ENCODE measurements at places on chromosomes 2 and 18.

DNA sequence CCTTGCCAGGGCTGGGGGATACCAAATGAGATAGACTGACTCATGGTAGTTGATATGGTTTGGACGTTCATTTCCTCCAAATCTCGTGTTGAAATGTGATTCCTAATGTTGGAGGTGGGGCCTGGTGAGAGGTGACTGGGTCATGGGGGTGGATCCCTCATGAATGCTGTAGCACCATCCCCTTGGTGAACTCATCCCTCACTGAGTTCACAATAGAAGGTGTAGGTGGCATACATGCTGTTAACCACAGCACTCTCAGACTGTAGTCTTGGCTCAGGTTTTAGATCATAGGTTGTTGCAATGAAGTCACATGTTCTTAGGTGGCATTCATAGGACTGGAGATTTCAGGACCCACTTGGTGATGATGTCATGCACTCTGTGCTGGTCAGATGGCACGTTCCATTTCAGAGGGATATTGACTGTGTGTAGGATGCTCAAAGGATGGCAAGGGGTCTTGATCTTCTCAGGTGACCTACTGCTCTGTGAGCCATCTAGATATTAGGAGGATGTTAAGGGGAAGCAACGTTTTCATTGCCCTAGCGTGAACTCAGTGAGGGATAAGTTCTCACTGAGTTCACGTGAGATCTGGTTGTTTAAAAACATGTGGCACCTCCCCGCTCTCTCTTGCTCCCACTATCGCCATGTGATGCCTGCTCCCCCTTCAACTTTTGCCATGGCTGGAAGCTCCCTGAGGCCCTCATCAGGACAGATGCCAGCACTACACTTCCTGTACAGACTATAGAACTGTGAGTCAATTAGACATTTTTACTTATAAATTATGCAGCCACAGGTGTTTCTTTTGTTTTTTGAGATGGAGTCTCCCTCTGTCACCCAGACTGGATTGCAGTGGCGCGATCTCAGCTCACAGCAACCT lies 73.8 kb upstream of the ACAA2 start:
- no peak for DNase-seq

- DNase-seq, result no peak
These were observed 261.3 kb downstream of the CDH19 start for GRCh38 chr18:66342577-66342976.

DNA sequence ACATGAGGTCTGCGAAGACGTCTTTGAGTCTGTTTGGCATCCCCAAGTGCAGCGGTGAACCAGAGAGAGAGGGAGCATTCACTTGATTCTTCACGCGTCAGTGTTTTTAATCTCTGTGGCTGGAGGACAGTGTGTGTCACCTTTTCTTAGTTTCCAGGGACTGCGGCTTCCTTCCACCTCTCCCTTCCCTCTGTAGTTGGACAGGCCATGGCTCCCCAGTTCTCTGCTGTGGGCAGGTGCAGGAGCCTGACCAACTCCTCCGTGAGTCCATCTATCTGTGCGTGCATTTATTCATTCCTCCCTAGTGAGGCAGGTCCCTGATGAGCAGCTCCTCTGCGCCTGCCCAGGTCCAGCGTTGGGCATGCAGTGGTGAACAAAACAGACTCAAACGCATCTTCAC lies 42.9 kb downstream of the AGAP1 start:
- DNase-seq, result no peak

DNA sequence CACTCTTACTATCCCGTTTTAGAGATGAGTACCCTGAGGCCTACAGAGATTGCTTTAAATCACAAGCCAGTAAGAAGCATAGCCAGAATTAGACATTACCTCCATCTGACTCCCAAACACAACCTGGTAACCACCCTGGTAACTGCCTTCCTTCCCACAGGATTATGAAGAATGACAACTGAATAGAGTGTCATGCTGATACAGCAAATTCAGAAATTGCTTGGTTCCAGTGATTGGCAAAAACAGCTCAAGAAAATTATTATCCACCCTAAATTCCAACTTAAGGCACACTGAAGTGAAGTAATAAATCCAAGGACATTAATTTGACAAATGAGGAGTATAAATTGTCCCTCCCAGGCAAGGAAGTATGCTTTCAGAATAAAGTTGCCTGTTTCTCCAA lies 195.8 kb upstream of the RBMS1 start:
- no peak for DNase-seq

DNA sequence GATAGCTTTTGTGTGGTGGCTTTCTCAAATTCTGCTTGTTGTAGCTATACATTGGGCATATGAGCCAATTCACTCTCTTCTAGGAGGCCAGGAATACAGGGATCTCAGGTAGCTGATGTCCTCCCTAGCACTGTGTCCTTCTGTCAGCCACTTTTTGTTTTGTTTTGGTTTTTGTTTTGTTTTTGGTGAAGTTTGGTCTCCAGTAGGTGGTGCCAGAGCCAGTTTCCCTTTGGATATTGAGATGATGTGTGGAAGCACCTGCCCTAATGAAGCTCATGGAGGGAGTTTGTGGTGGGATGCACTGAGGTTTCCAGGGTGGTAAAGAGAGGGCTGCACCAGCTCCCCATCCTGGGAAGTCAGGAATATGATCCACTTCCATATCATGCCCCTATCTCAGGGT lies 100.5 kb upstream of the VWC2L start:
- no peak for DNase-seq

Measured in Right ventricle myocardium superior (tissue), 1 donor.